CD4-positive, alpha-beta T cell (primary cell): ENCODE measurements at places on chromosomes 4 and X. TPM values are rescaled to one million over a fixed set of nuclear protein-coding genes. Genes with fewer than 3 reads are reported as not detected.

DNA sequence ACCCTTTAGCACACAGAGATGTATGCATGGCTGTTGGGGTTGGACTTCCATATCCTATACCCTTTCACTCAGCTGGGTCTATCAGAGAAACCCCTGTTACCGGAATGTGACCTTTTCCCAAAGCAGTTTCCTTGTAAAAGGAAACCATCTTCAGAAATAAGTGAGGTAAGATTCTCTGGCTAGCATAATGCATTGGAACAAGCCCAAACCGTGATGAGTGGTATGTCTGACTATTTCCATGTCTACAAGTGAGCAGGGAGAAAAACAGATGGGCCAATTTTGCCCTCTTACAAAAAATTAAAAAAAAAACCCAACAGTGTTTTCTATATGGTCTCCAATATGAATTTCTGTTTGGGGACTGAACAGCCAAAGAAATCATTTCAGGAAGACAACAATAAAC lies 283.9 kb downstream of the SMARCA1 start:
- no peak overlapping the region for H3K27ac ChIP-seq
- no peaks in the 10 kb centered on the region for H3K27me3 ChIP-seq
- H3K4me1 ChIP-seq: no peaks in the 10 kb centered on the region
- no peak overlapping the region for H3K4me3 ChIP-seq
- no peak for DNase-seq

- H3K4me1 ChIP-seq: peaks cover 4% of the 10 kb centered on the region
- DNase-seq: no peak
- peak overlapping the region; percentile 20 for H3K27ac ChIP-seq
- H3K27me3 ChIP-seq: no peaks in the 10 kb centered on the region
Observed at GRCh38 chr4:22668301-22668700, 24.4 kb upstream of the GBA3 start.

DNA sequence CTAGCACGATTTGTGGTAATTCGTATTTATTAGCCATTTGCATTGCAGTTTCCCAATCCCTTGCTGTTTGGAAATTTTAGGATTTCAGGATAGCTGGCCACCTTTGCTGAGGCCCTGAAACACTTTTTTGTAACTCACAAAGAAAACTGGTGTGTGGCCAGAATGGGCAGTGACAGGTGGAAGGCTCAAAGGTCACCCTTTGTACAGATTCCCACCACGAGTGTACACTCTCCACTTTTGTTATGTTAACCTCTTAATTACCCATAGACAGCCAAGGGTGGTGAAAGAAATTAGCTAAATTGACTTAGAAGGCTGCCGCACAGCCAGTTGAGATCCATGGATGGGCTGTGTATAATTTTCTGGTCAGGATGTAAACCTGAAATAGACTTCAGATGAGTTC lies 109.7 kb upstream of the ARX start:
- H3K27me3 ChIP-seq: no peaks in the 10 kb centered on the region
- H3K36me3 ChIP-seq: no peaks in the 10 kb centered on the region
- H3K4me1 ChIP-seq: no peaks in the 10 kb centered on the region

- DNase-seq: no peak
- no peaks in the 10 kb centered on the region for H3K4me1 ChIP-seq
- no peaks in the 10 kb centered on the region for H3K36me3 ChIP-seq
- H3K27me3 ChIP-seq: no peaks in the 10 kb centered on the region
Observed at GRCh38 chr4:72886602-72887001, 182.9 kb downstream of the COX18 start.

- no peaks in the 10 kb centered on the region for H3K36me3 ChIP-seq
- peaks cover 28% of the 10 kb centered on the region for H3K4me1 ChIP-seq
- DNase-seq: no peak
- H3K27me3 ChIP-seq: no peaks in the 10 kb centered on the region
- no peak overlapping the region for H3K4me3 ChIP-seq
Observed at GRCh38 chr4:140090215-140090731, 63.7 kb downstream of the MAML3 start.

DNA sequence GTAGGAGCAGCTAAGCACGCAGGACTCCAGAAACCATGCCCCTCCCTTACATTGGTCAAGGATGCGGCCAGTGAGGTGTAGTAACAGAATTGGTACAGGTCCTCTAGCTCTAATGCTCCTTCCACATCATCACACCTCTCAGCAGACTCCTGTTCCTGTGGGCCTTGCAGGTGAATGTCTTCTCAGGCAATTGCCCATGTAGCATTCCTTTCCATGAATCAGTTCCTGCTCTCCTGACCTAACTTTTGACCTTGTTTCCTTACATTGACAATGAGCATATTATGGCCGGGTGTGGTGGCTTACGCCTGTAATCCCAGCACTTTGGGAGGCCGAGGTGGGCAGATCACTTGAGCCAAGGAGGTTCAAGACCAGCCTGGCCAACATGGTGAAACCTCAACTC lies 31.3 kb downstream of the MAP7D3 start:
- no peaks in the 10 kb centered on the region for H3K27me3 ChIP-seq
- H3K4me3 ChIP-seq: no peak overlapping the region
- H3K4me1 ChIP-seq: no peaks in the 10 kb centered on the region

DNA sequence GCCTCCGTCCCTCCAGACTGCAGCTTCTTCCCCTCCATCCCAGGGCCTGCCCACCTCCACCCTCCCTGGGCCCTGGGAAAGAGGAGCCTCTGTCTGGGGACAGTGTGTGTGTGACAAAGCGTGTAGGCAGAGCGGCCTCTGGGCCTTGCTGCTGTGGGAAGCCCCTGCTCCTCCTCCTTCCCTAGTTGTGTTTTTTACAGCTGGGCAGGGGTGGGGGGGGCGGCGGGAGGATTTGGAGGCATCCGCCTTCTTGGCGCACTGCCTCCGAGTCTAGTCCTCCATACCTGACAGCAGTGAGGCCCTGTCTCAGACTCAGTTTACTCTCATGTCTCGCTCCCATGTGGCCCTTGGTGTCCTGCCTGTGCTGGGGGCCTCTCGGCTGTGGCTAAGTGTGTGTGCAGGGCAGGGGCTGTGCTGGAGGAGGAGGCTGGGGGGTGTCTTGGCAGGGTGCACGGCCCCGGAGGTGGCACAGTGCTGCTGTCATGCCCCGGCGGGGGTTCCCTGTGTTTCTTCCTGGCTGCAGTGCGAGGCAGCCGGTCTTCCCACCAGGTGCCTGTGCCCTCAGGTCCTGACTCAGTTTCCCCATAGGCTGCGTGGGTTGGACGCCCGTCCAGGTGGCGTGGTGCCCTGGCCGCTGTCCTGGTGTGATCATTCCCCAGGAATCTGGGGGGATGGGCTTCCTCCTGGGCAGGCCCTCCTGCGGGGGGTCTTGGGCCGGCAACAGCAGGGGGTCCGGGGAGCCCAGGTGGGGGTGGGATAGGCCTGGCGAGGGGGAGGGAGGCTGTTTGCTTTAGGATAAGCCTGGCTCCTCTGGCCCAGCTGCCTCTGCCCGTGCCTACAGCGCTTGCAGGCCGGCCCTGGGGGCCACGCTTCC lies 7.0 kb downstream of the FGFRL1 start:
- no peak overlapping the region for H3K27ac ChIP-seq
- H3K36me3 ChIP-seq: no peaks in the 10 kb centered on the region
- H3K4me3 ChIP-seq: no peak overlapping the region
- peaks cover 13% of the 10 kb centered on the region for H3K4me1 ChIP-seq
- no peaks in the 10 kb centered on the region for H3K27me3 ChIP-seq
- no peak for DNase-seq

DNA sequence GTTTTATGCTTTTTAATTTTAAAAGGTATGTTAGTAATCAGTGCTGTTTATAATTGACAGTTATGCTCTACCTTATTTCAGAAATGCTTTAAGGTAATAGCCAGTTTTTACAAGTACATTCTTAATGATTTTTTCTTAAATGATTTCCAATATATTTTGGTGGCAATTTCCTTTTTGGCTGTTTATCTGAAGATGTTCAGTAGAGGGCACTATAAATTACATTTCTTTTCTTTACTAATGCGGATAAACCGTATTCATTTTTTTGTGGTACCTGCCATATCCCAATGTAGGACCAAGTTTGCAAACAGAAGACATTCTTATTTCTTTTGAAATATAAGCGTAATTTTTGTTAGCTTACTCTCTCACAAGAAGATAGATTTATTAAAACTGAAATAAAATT lies 65.4 kb downstream of the CCKAR start:
- no peak for DNase-seq
- H3K36me3 ChIP-seq: peaks cover 62% of the 10 kb centered on the region
- H3K4me1 ChIP-seq: no peaks in the 10 kb centered on the region

- H3K27ac ChIP-seq: no peak overlapping the region
- no peaks in the 10 kb centered on the region for H3K36me3 ChIP-seq
- H3K4me3 ChIP-seq: no peak overlapping the region
- H3K27me3 ChIP-seq: no peaks in the 10 kb centered on the region
- DNase-seq: no peak
Observed at GRCh38 chr4:170170861-170171260, 81.1 kb upstream of the AADAT start.

GRCh38 chr4:16439768-16440167 lies 213.5 kb upstream of the TAPT1 start:
- no peaks in the 10 kb centered on the region for H3K36me3 ChIP-seq

- H3K4me1 ChIP-seq: peaks cover 4% of the 10 kb centered on the region
- no peak overlapping the region for H3K27ac ChIP-seq
- H3K36me3 ChIP-seq: no peaks in the 10 kb centered on the region
- H3K27me3 ChIP-seq: no peaks in the 10 kb centered on the region
Observed at GRCh38 chrX:48787505-48788443, 1.4 kb downstream of the GATA1 start.

- no peak overlapping the region for H3K27ac ChIP-seq
- no peaks in the 10 kb centered on the region for H3K27me3 ChIP-seq
- H3K4me3 ChIP-seq: no peak overlapping the region
- H3K4me1 ChIP-seq: no peaks in the 10 kb centered on the region
- no peaks in the 10 kb centered on the region for H3K36me3 ChIP-seq
- no peak for DNase-seq
Observed at GRCh38 chr4:5511791-5512190, 196.6 kb downstream of the EVC2 start.

GRCh38 chr4:53920116-53920515 lies 144.3 kb downstream of the CHIC2 start:
- H3K36me3 ChIP-seq: no peaks in the 10 kb centered on the region
- H3K4me3 ChIP-seq: no peak overlapping the region
- no peaks in the 10 kb centered on the region for H3K4me1 ChIP-seq
- H3K27me3 ChIP-seq: no peaks in the 10 kb centered on the region
- DNase-seq: no peak

- H3K4me1 ChIP-seq: no peaks in the 10 kb centered on the region
- no peaks in the 10 kb centered on the region for H3K27me3 ChIP-seq
- H3K36me3 ChIP-seq: no peaks in the 10 kb centered on the region
- no peak overlapping the region for H3K27ac ChIP-seq
Observed at GRCh38 chr4:72582853-72583252, 13.8 kb upstream of the ADAMTS3 start.

DNA sequence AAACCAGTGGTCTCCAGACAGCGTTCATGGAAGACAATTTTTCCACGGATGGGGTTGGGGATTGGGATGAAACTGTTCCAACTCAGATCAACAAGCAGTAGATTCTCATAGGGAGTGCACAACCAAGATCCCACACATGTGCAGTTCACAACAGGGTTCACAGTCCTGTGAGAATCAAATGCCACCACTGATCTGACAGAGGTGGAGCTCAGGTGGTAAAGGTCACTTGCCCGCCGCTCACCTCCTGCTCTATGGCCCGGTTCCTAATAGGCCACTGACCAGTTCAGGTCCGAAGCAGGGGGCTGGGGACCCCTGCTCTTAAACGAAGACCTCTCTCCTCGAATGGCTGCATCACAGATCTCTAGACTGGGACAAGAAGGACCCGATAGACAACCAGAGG lies 4.4 kb downstream of the APBB2 start:
- H3K36me3 ChIP-seq: no peaks in the 10 kb centered on the region
- DNase-seq: no peak
- no peak overlapping the region for H3K27ac ChIP-seq
- peaks cover 12% of the 10 kb centered on the region for H3K4me1 ChIP-seq
- peaks cover 21% of the 10 kb centered on the region for H3K27me3 ChIP-seq
- H3K4me3 ChIP-seq: no peak overlapping the region

- no peak for DNase-seq
- H3K4me3 ChIP-seq: no peak overlapping the region
- H3K27ac ChIP-seq: no peak overlapping the region
- H3K27me3 ChIP-seq: no peaks in the 10 kb centered on the region
- no peaks in the 10 kb centered on the region for H3K36me3 ChIP-seq
- H3K4me1 ChIP-seq: no peaks in the 10 kb centered on the region
Observed at GRCh38 chrX:123924186-123924585, 37.3 kb upstream of the STAG2 start.

DNA sequence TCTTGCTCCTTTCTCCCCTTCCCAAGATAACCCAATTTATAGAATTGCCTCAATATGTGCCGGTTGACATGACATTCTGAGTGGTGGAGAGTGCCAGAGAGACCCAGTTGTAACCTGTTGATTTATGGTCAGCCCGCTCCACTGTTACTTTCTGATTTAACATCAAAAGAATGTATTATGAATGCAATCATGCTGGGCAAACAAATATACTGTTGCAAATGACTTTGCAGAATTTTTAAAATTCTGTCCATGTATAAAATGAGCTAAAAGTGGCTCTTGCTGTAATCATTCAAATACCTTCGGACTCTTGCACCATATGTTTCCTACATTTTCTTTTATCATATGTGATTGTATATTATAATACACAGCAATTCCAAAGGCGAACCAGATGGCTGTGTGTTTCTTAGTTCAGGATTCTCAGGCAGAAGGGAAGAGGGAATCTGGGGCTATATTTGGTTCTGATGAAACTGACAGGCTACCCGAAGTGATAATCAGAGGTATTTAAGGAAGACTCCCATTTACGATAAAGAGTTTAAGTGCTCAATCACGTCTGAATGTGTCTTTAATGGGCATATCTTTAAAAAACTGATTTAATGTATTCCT lies 131.7 kb downstream of the CLCN4 start:
- H3K4me3 ChIP-seq: no peak overlapping the region
- H3K27me3 ChIP-seq: no peaks in the 10 kb centered on the region
- no peaks in the 10 kb centered on the region for H3K36me3 ChIP-seq
- DNase-seq: no peak
- no peaks in the 10 kb centered on the region for H3K4me1 ChIP-seq

- H3K36me3 ChIP-seq: no peaks in the 10 kb centered on the region
- DNase-seq: no peak
- peaks cover 6% of the 10 kb centered on the region for H3K4me1 ChIP-seq
- H3K27ac ChIP-seq: no peak overlapping the region
Observed at GRCh38 chr4:121077496-121077895, 5.2 kb upstream of the NDNF start.

GRCh38 chrX:74422576-74423288 lies 1.4 kb downstream of the SLC16A2 start:
- DNase-seq: peak; percentile 10
- peak overlapping the region; percentile 54 for H3K4me3 ChIP-seq
- H3K4me1 ChIP-seq: peaks cover 30% of the 10 kb centered on the region
- H3K36me3 ChIP-seq: no peaks in the 10 kb centered on the region

- peaks cover 5% of the 10 kb centered on the region for H3K4me1 ChIP-seq
- no peak for DNase-seq
- no peaks in the 10 kb centered on the region for H3K27me3 ChIP-seq
Observed at GRCh38 chrX:24696294-24696693, 2.6 kb downstream of the POLA1 start.

The GLRA2 gene
- not detected for total RNA-seq

The JCHAIN gene
- 2.7 TPM for total RNA-seq

The UGT2A3 gene
- not detected for total RNA-seq

The TBC1D8B gene
- 0.22 TPM for total RNA-seq

The DHX15 gene
- 208 TPM for total RNA-seq

The CLGN gene
- not detected for total RNA-seq

The PDLIM3 gene
- total RNA-seq: not detected

The NMU gene
- total RNA-seq: not detected

The FGB gene
- not detected for total RNA-seq

The ETDA gene
- not detected for total RNA-seq

The BOD1L1 gene
- total RNA-seq: 39.6 TPM

The PCYT1B gene
- not detected for total RNA-seq
